Frontal cortex (tissue), 4 donors: ENCODE measurements at places on chromosomes 2 and 18. TPM values are rescaled to one million over a fixed set of nuclear protein-coding genes. Genes with fewer than 3 reads are reported as not detected.

Gene CXCR1
- total RNA-seq = under 0.01 TPM

Gene ANKRD53
- 1.2 TPM for total RNA-seq

Gene MYO5B
- total RNA-seq = 9.8 TPM

- no peak for DNase-seq
Observed at GRCh38 chr2:240630771-240631547, 5.7 kb downstream of the GPR35 start.

DNA sequence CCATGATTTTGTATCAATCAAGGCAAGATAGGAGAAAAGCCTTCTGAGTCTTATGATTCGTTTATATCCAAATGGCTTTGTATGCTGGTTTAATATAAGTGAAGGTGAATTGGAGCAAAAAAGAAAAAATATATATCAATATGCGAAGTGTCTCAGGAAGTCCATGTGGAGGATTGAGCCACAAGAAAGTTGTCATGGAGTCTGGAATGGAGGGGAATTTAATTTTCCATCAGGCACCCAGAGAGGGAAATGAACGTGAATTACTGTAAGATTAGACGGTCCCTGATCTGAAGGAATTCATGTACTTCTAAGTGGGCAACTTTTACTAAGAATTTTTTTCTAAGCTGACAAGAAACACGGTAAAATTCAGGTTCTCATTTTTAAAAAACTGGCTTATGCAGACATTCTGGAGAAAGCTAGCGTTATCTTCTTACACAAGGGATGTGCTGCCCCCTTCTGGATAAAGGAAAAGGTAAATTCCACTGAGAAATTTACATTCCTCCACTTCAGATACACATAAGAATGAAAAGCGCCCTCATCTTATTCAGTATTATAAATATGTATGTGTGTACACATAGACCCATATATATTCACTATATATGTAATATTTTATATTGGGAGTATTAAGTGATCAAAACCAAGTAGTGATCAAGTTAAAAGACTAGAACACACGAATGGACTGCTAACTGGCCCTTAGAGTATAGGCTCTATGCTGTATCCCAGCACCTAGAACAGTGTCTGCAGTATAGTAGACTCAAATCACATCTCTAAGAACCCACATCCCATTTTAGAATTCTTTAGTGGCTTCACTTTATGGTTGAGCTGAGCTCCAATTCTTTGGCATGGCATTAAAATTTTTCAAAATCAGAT, 289.0 kb upstream of the TFPI start:
- DNase-seq = peak; percentile 5

Gene RAB6C
- total RNA-seq = 0.41 TPM

DNA sequence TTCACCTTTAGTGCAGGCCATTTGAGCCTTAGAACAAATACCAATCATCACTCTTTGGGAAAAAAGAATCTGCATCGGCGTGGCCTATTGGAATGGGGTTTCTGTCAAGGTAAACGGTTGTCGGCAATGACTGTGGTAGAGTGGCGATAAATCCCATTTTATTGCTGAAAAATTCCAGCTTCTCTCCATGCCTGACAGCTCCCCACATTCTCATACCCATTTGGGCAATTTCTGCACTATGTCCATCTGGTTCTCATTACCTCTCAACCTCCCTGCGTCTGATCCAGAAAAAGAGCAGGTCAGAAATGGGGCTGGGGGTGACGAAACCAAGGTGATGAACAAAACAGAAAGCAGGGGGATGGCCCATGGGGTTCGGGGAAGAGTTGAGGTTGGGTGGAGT, 254.0 kb downstream of the MEIS1 start:
- DNase-seq = no peak

GRCh38 chr18:51054764-51055163, 24.8 kb downstream of the SMAD4 start:
- DNase-seq = no peak

GRCh38 chr2:69973335-69973735, 11.9 kb upstream of the ASPRV1 start:
- no peak for DNase-seq

- no peak for DNase-seq
Observed at GRCh38 chr18:51330148-51330547, 132.7 kb upstream of the MEX3C start.

- DNase-seq = no peak
Observed at GRCh38 chr18:75429975-75430374, 2.5 kb upstream of the SMIM21 start.

GRCh38 chr2:72415781-72416475, 268.3 kb upstream of the CYP26B1 start:
- no peak for DNase-seq

- DNase-seq = no peak
Observed at GRCh38 chr2:218703341-218703740, 7.3 kb upstream of the TTLL4 start.

Gene TTN
- 1.6 TPM for total RNA-seq

DNA sequence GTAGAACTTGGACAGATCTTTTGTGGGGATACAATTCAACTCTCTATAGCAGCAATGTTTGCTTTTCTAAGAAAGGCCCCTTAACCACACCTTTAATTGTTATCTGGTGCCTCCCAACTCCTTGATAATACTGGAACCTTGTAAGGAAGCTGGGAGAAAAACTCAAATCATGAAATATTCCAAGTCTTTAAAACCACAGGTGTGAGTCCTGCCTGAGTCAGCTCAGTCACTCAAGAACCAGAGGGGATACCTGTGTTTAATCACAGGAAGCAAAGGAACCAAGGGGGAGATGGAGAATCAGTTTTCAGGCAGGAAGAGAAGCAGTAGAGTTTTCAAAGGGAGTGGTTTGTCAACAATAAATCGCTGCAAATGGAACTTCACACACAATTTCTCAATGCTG, 159.9 kb downstream of the LAMA3 start:
- DNase-seq = no peak
